ENCODE measurements at places on chromosomes 1 and 21.

GRCh38 chr1:119327094-119327449, 41.5 kb upstream of the HAO2 start:
- DNase-seq: no peak

GRCh38 chr1:240008298-240008697, 83.4 kb upstream of the FMN2 start:
- DNase-seq: no peak

- DNase-seq: no peak
Measured at GRCh38 chr1:173330149-173330951, 123.2 kb upstream of the TNFSF4 start.

DNA sequence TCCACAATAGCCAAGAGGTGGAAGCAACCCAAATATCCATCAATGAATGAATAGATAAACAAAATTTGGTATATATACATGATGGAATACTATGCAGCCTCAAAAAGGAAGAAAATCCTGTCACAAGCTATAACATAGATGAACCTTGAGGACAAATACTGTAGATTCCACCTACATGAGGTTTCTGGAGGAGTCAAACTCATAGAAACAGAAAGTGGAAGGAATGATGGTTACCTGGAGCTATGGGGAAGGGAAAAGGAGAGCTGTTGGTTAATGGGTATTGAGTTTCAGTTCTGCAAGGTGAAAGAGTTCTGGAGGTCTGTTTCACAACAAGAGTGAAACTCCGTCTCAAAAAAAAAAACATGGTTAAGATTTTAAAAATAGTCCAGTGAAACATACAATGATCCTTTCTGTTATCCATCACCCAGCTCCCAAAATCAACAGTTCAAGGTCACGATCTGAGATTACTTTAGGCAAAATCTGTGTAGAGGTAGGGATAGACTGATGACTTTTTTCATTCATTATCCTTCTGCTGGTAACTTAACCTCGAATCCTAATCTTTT, 80.8 kb upstream of the HNRNPU start:
- no peak for DNase-seq

GRCh38 chr1:69185378-69185777, 382.3 kb upstream of the LRRC7 start:
- no peak for DNase-seq

- no peak for DNase-seq
Measured at GRCh38 chr1:181086926-181087325, 1.6 kb upstream of the IER5 start.

DNA sequence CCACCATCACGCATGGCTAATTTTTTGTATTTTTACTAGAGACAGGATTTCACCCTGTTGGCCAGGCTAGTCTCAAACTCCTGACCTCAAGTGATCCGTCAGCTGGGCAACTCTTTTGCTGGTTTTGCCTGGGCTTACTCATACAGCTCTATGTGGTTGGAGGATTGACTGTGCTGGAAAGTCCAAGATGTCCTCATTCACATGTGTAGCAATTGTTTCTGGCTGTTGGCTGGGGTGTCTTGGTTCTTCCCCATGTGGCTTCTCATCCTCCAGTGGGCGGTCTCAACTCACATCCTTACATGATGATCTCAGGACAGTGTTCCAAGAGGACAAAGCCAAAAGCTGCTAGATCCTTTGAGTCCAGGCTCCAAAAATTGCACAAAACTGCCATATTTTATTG, 53.3 kb downstream of the TEX35 start:
- no peak for DNase-seq

GRCh38 chr1:53048960-53049573, 12.9 kb upstream of the PODN start:
- no peak for DNase-seq

DNA sequence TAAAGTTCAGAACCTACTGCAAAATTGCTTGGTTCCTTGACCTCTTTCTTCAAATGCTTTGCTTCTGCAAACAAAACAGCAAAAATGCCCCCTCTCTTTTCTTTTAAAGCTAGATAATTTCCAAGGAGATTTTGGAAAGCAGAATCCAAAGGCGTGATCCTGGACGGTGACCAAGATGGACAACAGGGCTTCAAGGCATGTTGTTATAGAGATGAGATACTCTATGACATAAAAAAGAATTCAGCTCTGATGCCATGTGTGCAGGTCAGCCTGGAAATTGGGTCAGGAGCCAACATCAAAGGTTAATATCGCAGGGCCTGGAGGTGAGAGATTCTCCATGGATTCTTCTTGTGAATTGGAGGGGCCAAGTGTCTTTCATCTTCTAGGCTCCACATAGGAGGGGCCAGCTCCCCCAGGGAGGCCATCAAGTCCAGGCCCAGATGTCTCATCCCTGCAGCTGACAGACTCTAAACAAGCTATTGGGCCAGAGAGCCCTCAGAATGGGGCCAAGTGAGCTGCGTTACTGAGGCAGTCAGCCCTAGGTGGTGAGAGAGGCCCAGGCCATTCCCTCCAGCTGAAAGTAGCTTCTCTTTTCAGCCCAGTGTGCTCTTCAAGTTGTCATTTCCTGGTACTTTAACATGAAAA, 45.5 kb downstream of the NMNAT2 start:
- no peak for DNase-seq

GRCh38 chr1:244246334-244246733, 195.3 kb downstream of the ZBTB18 start:
- DNase-seq: no peak

DNA sequence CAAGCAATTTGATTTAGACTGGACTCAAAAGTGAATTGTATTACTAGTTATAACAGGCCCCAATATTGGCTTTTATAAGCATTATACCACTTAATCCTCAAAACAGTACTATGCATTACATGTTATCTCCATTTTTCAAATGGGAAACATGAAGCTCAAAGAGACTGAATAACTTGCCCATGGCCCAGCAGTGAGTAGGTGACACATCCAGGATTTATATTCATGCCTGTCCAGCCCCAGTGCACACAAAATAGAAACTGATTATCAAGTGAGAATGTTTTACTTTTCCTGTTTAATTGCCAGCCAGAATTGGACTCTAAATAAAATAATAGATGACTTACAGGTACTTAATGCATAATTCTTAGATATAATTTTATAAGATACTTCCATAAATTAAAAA, 82.9 kb downstream of the NIBAN1 start:
- DNase-seq: no peak

DNA sequence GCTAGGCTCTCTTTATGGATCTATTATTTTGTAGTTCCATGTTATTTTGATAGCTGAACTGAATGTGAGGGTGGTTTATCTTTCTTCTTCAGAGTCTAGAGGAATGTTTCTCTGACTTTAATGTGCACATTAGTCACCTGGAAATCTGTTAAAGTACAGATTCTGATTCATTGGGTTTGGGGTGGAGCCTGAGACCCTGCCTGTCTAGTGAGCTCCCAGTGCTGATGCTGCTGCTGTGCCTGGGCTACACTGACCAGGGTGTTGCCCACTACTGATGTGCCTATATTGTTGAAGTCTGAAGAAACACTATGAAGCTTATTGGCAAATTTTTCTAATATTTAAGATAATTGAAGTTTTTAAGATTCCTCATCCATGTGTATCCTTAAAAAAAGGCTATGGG, 35.9 kb downstream of the CD46 start:
- DNase-seq: no peak

DNA sequence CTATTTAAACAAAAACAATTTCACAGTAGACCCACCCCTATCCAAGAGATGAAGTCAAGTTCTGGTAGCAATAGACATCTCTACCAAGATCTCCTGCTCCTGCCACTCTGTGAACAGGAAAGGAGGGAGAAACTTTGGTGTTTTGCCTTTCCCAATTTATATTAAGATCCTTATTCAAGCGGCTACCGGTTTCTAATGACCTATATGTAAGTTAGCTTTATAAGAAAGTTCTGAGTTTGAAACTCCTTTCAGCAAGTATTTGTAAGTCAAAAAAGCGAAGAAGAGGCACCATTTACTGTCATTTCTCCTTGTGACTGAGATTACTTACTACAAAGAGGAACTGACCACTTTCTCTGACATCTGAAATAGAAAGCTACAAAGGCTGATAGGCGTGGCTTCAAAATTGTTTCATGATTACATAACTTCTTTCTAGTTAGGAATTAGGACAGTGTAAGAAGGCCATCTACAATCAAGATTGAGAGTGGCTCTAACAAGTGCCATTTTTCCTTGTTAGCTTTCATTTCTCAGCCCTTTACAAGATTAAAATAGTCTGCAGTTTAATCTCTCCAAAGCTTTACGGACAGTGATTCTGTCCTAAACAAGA, at the start of gene MNDA:
Gene MNDA (plus strand): TSS at position 448 of the 604 bp plus-strand sequence. CDS start 10,803 bp downstream, outside the sequence.
- DNase-seq: no peak

DNA sequence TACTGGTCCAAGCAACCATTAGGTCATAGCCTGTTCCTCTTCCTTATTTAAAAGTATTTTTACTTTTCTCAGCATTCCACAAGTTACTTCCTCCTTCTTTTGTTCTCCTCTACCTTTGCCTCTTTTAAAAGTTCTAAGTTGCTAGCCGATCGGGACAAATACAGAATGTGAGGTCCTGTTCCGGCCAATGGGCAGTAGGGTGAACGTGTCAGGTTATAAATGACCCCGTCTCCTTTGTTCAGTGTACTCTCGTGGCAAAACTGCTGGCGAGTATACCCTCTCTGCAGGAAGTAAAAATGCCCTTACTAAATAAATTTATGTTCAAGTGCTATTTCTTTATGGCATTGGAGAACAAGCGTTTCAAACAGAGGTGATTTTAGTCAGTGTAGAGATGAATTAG, 2.5 kb downstream of the ADCY10 start:
- no peak for DNase-seq

GRCh38 chr1:226268421-226269124, 40.4 kb downstream of the LIN9 start:
- no peak for DNase-seq

GRCh38 chr1:30613188-30613587, 110.2 kb downstream of the MATN1 start:
- no peak for DNase-seq

GRCh38 chr21:33684923-33685560, 42.7 kb downstream of the ITSN1 start:
- DNase-seq: no peak

- no peak for DNase-seq
Measured at GRCh38 chr1:1847061-1847850, 43.6 kb downstream of the GNB1 start.

DNA sequence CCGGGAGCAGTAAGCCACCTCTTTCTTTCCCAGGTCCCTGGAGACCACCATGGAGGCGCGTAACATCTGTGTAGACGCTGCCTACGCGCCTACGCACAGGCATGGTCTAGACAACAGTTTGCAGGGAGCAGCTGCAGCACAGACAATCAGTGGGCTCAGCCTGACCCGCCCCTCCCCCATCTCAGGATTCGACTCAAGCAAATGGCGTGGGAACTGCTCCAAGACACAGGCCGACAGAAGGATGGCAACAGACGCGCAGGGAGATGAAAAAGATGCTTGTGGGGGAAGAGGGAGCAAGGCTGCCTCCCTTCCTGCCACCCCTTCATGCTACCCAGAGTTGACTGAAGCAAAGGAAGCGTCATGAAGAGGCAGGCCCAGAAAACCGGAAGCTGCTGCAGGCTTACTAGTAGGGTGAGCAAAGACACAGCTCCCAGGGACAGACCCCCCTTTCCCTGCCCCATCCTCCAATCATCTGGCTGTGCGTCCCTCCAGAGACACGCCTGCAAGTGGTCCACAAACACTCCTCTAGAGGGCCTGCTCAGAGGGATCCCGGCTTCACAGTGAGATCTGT, 19.5 kb downstream of the STK40 start:
- DNase-seq: peak; percentile 35

GRCh38 chr1:59692591-59692990, 122.2 kb upstream of the HOOK1 start:
- DNase-seq: no peak

Data from activated T-cell treated with anti-CD3 and anti-CD28 coated beads, Interleukin-2, amount 50 U/mL, for 4 hours (primary cell).